ENCODE measurements at places on chromosomes 1 and 21.
A peak's percentile ranks its signal among the peaks of the same experiment; 100 is the strongest.

DNA sequence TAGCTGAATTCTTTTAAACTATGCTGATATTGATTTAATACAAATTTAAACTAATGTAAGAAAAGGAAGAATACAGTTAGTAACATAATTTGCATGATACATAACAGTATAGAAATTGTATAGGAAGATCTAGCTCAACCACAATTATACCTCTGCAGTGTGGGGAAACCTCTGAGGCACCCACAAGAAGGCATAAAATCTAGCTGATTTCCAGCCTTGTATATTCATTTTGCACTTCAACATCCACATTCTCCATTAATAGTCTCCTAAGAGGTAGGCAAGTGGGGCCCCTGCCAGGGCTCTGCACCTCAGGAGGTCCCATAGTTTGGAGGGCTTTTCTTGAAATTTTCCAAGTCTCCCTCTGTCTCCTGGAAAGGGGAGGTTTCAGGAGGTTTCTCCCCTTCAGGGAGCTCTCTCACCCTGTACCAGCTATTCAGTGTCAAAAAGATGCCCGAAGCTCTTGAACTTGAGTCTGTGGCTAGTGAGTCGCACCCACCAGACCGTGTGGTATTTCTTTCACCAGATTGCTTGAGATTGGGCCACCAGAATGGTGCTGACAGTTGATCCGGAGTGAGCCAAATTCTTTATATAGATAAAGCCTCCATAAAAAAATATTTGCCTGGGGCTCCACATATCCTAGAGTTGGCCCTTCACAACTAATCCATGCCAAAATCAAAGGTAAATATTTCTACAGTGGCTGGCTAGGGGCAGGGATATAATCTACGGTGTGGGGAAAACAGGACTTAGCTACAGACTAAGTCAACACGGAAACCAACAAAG lies 108.2 kb downstream of the TIAM1 start:
- DNase-seq = peak; percentile 53

- DNase-seq = peak; percentile 11
Measured at GRCh38 chr1:65813956-65814355, 21.3 kb downstream of the PDE4B start.

DNA sequence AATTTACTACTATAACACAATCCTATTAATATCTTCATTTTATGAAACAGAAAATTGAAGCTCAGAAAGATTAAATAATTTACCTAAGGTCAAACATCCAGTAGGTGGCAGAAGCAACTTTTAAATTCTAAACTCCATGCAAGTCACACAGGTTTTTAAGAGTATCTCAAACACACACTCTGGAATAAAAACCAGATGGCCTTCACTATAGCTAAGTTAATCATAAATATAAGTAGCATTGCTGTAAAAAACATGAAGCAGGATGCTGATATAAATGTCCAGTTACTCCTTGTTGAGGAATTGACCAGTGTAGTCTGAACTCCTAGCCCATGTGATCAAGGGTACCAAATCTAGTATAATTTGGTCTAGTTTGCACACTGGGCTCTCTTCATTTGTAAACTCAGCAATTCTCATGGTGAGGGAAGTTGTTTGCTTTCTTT lies 9.4 kb upstream of the FMO3 start:
- DNase-seq = no peak

DNA sequence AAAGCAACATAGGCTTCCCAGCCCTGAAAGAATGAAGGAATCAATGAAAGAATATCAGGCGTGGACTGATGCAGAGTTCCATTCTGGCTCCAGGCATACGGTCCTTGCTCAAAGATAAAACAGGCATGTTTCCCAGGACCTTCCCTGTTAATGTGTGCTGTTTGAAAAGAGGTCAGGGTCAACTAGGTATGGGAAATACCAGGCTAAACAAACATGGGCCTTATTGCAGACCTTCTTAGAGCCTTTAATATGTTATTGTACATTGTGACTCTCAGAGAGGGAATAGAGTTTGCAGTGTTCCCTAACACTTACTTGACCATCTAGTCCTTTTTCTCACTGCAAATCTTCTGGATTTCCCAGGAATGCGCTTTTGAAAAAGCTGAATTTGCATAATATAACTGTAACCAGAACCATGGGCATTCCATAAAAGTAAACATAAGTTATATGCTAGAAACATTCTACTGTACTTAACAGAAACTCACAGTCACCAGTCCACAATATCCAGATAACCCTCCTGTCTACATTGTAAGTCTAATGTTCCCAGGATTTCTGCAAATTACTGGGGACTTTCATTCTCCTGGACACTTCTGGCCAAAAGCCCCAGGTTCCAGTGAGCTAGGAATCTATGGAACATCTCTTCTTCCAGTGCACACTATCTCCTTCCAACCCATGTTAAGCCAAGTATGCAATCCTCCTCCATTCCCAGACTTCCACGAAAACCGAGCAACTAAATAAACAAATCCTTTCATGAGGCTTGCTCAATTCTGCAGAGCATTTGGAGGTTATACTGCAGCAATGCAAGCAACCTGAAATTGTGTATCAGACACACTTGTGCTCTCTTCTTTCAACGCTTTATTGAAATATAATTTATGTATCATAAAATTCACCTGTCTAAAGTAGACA lies 486.6 kb downstream of the SETD4 start:
- no peak for DNase-seq

- DNase-seq = no peak
Measured at GRCh38 chr1:51346086-51346942, 16.0 kb upstream of the TTC39A start.

DNA sequence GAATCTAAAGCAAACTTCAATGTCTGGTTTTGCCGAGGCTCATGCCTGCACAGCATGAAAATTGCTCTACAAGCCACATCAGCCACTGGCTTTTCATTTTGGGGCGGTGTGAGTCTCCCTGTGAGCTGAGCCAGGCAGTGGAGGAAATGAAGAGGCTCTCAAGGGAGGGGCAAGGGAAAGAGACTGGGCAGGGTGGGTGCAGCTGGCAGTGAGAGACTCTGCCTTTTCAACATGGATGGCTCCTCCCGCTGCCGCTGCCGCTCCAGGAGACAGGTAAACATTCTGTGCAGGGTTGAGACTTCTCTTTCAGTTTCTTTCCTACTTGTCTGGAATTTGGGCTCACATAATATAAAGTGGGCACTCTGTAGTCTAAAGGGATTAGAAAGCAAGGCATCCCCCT lies 11.3 kb upstream of the CTSE start:
- DNase-seq = no peak

DNA sequence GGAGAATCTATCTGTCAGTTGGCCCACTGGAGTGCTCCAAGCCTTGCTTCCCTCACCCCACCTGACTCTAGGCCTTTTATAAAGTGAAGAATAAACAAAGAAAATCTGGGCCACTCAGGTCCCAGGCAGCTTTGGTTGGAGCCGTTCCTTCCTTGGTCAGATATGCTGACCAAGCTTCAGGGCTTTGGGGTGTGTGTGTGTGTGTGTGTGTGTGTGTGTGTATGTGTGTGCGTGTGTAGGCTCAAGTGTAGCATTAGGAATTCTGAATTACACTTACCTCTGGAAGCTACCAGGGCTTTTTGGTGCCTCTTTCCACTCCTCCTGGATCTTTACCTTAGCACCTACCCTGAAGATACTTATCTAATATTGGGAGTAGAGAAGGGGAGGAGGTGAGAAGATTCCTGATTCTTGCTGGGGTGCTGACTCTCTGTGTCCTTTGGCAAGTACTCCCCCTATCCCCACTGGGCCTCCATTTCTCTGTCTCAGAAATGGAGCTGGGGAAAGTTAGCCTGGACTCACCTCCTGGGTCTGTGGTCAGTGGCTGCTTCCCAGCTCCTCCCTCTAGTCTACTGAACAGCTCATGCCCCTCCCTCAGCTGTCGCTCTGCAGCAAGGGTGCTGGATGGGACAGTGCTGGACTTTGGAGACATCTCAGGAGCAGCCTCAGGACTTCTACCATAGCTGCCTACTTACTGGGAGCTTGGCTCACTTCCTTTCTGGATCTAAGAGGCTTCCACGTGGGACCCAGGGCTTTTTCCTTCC lies 10.8 kb downstream of the FOXD2 start:
- no peak for DNase-seq

DNA sequence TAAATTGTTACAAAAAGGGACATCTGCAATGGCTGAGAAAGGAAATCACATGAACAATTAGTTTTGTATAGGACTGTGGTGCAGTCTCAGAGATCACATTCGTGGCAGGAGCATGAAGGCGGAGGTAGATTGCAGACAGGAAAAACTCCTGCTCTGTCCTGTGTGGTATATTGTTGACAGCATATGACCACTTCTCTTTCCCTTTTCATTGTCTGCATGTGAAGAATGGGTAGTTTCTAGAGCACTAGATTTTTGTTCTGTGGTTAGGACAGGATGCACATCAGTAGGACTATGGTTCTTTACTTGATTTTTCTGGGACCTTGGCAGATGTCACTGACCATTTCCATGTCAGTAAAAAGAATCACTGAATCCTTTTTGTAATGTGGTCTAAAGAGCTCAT lies 625.9 kb upstream of the PKN2 start:
- no peak for DNase-seq

- DNase-seq = no peak
Measured at GRCh38 chr1:156505679-156506298, 5.2 kb upstream of the MEF2D start.

- no peak for DNase-seq
Measured at GRCh38 chr1:54012863-54013262, 5.1 kb downstream of the LDLRAD1 start.

DNA sequence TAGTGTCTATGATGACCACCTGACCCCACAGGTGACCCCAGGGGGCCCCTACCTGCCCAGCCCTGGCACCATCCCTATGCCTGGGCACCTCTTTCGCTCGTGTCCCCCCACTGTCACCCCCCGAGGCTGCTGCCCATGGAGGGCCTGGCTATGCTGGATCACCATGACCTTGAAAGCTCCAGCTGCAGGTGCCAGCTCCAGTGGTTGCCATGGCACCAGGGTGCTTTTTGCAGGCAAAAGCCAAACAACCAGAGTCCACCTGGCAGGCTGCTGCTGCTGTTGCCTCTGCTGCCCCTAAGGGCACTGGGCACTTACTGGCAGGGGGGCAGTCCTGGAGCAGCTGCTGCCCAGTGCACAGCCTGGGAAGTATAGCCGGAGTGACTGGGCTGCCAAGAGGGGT lies 21.7 kb downstream of the ETNK2 start:
- no peak for DNase-seq

DNA sequence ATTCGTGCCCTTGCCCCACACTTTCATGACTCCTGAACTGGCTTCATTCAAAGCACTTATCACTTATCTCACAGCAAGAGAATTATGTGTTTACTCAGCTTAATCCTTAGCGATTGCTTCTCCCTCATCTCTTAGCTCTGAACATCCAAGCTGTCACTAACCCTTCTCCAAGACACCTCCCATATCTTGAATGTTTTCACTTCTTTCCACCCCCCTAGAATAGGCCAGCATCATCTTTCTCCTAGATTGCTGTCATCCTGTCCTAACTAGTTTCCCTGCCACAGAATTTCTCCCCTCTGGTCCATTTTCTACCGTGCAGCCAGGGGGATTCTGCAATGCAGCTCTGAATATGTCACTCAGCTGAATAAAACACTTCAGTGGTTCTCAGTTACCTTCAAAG lies 68.6 kb upstream of the SPATA6 start:
- no peak for DNase-seq

- DNase-seq = no peak
Measured at GRCh38 chr1:206709772-206710459, 25.2 kb downstream of the MAPKAPK2 start.

DNA sequence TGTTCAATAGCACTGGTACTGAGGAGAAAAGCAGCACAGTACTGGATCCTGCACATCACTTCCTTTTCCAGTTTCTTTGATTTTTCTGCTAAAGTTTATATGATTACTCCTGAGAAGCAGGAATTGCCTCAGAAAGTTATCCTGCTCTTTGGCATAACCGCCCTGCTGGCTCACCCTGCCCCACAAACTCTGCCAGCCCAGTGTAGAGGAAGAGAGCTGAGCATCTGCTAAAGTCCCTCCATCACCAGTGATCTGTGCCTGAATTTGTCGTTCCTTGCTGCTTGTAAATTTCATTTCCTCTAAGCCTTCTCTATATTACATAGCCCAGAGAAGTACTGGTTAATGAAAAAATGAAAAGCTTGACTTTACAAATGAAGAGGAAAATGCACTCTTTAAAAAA lies 87.0 kb upstream of the C1orf21 start:
- no peak for DNase-seq

DNA sequence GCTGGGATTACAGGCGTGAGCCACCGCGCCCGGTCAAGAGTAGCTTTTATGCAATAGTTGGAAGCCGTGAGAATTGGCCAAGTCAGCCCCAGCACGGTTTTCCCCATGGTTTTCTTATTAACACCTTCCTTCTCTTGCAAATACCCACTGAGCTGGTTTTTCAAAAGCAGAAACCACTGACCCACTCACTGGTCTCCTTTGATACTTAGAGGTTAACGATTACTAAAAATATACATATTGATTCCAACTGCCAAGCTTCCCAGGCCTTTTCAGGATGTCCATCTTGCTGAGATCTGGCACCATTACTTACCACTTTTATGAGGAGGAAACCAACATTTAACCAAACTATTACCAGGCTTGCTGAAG lies 25.9 kb upstream of the TARDBP start:
- DNase-seq = no peak

DNA sequence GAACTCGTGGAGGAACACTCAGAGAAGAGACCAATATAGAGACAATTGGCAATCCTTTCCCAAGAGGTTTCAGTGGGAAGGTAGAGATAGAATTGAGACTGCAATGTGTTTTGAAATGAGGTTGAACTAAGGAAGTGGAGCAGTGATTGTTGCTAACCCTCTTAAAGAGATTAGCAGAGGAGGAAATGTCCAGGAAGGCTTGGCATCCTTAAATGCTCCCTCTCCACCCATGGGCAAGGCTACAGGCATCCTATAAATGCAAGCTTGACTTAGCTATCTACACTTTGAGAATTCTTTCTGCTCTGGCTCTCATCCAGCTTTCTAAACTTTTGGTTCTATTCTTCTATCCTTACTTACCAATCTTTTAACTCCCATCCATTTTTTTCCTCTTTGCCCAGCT lies 30.3 kb upstream of the XPR1 start:
- no peak for DNase-seq

DNA sequence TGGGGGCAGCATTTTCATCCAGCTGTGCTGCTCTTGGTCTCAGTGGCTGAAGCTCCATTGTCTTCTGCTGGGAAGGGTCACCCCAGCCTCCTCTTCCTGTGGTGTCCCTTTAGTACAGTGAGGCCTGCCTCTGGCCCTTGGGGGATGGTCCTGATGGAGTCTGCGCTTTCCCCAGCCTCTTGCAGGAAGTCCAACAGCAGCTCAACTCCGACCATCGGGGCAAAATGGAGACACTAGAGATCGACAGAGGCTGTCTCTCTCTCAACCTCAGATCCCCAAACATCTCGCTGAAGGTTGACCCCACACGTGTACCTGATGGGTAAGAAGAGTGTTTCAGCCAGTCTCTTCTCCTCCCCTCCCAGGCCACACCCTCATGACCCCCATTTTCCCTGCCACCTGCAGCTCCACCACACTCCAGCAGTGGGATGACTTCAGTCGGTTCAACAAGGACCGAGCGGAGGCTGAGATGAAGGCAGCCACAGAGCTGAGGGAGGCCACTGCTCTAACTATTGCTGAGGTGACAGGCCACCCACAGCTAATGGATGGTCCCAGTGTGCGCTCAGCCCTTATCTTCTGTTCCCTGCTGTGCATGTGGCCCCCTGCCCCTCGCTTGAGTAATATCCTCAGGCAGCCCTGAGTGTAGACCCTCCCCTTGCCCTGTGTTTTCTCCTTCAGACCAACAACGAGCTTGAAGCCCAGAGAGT lies 2.0 kb upstream of the ADPRS start:
- no peak for DNase-seq

All from activated CD8-positive, alpha-beta T cell treated with anti-CD3 and anti-CD28 coated beads for 36 hours (primary cell).